Muscle of arm (tissue), 14 donors: ENCODE measurements at places on chromosomes 5 and 9. TPM values are rescaled to one million over a fixed set of nuclear protein-coding genes. Genes with fewer than 3 reads are reported as not detected.
A peak's percentile ranks its signal among the peaks of the same experiment; 100 is the strongest.

The PCDHGA11 gene
- polyA plus RNA-seq = 3.3 TPM

The C9orf50 gene
- polyA plus RNA-seq = not detected

The IL17B gene
- not detected for polyA plus RNA-seq

The DBH gene
- not detected for polyA plus RNA-seq

The PCDHA4 gene
- not detected for polyA plus RNA-seq

The PCDHB10 gene
- 4.4 TPM for polyA plus RNA-seq

The JADE2 gene
- 0.53 TPM for polyA plus RNA-seq

The PCDHGA5 gene
- polyA plus RNA-seq = 2.9 TPM

- no peak for DNase-seq
Measured at GRCh38 chr5:172086194-172086975, 79.9 kb upstream of the FBXW11 start.

GRCh38 chr5:100595152-100595811 is 60.1 kb downstream of the FAM174A start:
- DNase-seq = peak; percentile 40

- no peak for DNase-seq
Measured at GRCh38 chr5:143605403-143606005, 202.0 kb upstream of the NR3C1 start.

DNA sequence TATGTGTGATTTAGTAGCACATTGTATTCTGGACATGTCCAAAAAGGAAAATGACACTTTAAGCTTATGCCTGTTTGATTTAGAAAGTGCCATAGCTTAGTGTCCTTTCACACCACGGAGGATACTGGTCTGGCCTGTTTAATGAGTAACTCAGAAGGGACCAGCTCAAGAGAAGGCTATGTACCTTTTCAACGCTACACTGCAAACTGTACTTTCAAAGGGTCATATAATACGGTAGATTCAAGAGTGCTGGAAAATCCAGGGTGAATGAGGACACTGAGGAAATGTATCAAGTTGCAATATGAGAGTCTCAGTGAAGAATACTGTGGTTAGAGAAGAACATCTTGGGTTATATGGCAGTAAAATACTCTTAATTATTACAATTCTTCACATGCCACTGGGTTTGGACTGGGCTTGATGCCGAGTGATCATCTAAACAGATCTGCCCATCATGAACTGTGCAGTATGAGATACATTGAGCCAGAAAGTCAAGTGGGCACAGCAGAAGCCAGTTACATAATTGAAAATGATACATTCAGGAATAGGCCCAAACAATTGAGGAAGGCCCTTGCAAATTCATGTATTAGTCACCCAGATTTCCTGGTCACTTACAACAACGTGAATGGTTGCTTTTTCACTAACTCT is 1211.5 kb upstream of the CDH9 start:
- DNase-seq = no peak

- DNase-seq = no peak
Measured at GRCh38 chr9:19424176-19424779, 15.5 kb downstream of the ACER2 start.

- DNase-seq = peak; percentile 66
Measured at GRCh38 chr5:124747791-124748686, 1.6 kb upstream of the ZNF608 start.

DNA sequence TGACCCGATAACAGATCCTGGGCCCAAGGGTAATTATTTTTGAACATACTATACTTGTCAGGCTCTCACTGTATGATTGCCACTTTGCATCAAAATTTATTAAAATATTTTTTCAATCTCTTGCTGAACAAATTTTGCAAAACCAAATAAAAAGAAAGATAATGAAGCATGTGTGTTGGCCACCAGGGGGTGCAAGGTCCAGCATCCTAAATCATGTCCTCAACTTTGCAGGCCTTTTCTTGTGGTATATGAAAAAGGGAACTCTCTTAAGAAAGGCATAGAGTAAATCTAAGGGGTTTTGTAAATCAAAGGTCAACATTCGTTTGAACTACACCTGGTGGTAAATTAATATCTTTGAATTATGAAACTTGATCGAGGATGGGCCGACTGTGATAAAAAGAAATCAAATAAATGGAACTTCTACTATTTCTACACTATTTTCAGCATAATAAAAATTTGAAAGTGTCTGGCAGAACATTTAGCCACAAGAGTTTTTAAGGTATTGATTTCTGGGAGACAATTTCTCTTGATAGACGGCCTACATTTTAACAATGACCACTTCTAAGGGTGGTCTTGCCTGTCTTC is 676.5 kb downstream of the DMRTA1 start:
- DNase-seq = peak; percentile 46

GRCh38 chr5:122517091-122517490 is 205.1 kb downstream of the SNCAIP start:
- no peak for DNase-seq

DNA sequence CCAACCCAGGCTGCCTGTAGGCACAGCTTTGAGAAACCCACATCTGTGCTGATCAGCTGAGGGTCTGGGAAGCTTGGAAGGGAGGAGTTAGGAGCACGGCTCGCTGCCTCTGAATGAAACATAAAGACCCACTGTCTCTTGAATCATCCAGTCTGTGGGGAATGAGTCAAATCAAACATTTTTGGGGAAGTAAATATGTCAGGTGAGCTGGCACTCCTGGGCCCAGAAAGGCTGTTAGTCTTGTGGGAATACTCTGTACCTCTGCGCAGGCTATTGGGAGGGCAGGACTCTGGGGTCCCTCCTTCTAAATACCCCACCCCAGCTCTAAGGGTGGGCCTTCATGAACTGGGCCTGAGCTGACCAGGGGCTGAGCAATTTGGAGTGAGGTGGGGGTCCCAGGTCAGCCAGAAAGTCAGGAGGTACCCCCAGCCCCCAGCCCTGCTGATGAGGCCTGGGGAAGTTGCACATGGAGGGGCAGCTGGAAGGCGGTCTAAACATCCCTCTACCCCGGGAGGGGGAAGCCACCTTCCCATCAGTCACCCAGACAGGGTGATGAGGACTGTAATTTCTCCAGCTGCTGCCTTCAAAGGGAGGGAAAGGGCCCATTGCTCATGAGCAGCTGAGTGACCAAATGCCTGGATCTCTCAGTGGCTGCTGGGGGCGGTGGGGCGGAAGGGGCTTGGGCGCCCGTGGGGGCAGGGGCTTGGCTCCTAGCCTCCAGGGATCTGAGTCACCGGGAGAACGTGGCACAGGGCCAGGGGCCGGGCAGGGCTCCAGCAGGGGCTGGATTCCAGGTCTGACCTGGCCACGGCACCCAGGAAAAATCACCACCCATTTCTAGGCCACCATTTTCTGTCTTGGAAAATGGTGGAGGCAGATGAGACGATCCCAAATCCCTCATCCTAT is 10.8 kb downstream of the FIBCD1 start:
- DNase-seq = no peak

DNA sequence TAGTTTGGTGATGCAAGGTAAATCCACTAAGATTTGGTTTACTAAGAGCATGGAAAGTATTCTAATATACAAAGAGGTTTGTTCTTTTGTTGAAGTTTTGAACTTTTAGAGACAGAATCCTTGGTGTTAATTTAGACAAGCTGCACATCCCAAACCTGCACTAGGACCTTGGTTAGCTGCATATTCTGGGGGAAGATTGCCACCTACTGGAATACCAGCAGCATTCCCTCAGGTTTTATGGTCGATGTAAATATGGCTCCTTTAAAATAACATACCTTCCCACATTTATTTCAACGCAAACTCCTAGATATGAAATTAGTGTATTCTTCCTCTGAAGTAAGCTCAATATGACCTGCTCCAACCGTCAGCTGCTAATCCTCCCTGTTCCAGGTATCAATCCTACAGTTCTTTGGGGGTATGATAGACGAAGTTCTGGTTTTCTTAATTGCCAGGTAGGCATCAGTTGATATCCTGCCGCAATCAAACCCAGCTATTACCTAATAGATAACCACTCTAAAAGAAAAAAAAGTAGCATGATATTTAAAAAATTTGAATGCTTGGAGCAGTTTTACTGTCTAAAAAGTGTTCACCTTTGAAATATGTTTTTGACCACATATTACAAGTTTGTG is 624.1 kb downstream of the ISL1 start:
- DNase-seq = peak; percentile 24

DNA sequence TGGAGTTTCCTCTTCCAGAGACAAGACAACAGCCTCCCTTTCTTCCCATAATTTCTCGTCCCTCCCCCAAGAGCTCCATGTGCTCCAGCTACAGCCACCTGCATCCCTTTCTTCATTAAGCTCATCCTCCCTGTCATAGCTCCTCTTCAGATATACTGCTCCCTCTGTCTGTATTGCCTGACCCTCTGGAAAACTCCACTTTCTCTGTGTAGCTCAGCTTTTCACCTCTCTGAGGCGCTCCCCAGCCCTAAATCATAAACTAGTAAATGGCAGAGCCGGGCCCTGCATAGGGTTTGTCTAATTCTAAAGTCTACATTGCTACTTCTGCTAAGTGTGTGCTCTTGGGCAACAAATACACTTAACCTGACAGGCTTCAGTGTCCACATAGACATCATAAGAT is 8.8 kb upstream of the PLIN2 start:
- no peak for DNase-seq

DNA sequence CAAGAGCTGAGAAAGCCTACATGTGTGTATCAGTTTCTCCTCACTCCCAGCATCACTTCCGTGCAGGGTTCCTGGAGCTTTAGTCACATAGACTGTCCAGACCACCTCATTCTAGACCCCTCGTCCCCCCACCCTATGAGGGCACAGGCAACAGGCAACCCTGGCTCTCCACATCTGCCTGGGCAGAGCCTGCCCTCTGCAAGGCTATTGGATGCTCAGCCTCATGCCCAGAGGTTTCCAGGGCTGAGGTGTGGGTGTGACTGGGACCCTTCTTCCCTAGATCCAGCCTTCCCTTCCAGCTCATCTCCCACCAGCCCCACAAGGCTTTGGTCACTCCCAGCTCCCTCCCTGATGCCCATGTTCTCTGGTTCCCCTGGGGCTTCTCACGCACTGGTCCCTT is 161.4 kb downstream of the PAX5 start:
- no peak for DNase-seq

- DNase-seq = no peak
Measured at GRCh38 chr9:129619787-129620668, 873 bp downstream of the C9orf50 start.

DNA sequence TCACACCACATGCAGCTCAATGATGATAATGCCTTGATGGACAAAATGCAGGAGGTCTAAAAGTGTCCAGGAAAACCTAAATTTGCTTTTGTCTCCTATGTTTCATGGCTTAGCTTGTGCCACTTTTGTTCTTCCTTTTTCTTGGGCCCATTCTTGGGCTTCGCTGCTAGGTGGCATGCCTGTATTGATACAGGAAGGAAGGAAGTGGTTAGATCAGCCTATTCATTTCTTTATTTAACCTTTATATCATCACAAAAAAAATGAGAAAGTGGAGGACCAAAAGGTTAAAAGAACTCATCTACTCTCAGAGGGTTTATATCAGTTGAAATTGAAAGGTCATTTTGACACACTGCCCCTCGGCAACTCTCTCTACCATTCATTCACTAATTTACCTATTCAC is 260.2 kb downstream of the ARHGAP26 start:
- DNase-seq = no peak
